Suppressor macrophage treated with lipopolysaccharide for 1 hour (primary cell): ENCODE measurements at places on chromosomes 2 and 18.

DNA sequence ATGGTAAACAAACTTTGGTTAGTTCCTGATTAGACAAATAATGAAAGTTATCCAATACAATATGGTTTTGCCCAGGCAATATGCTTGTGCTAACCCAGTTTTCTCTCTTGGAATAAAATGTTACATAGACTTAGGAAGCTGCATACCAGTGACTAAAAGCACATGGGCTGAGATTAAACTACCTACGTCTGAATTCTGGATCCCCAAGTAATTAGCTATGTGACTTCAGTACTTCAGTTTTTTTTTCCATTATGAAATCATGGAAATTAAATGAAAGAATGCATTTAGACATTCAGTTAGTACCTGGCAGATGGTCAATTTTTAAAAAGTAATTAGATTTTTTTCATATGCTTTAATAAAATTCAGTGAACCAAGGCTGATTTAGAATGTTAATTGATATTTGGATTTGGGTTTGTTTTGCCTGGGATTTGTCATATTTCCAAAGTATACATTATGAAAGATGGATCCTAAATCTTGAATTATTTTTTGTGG is 213.9 kb downstream of the PTH2R start:
- DNase-seq: no peak

GRCh38 chr2:627926-628560 is 49.2 kb downstream of the TMEM18 start:
- DNase-seq: no peak

GRCh38 chr2:100986157-100986556 is 15.9 kb upstream of the RPL31 start:
- no peak for DNase-seq

- peak; percentile 90 for DNase-seq
Observed at GRCh38 chr2:47034973-47035609, 119.5 kb upstream of the MCFD2 start.

DNA sequence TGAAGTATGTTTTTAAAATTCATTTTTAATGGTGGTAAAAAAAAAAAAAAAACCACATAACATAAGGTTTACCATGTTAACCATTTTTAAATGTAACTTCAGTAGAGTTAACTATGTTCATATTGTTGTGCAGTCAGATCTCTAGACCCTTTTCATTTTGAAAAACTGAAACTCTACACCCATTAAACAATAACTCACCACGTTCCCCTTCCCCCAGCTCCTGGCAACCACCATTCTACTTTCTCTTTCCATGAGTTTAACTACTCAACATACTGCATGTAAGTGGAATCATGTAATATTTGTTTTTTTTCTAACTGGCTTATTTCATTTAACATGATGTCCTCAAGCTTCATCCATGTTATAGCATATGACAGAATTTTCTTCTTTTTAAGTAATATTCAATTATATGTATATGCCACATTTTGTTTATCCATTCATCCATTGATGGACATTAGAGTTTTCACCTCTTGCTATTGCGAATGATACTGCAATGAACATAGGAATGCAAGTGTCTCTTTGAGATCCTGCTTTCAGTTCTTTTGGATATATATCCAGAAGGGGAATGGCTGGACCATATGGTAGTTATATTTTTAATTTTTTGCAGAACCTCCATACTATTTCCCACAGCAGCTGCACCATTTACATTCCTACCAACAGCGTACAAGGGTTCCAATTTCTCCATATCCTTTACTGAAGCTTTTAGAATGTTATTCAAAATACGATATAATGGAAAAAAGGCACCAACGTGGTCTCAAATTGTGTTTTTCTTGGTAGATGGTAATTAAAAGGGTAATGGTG is 91.0 kb downstream of the SPTBN1 start:
- DNase-seq: no peak

GRCh38 chr2:9461079-9461478 is 13.3 kb upstream of the IAH1 start:
- DNase-seq: no peak

GRCh38 chr2:44948565-44949328 is 7.2 kb downstream of the SIX3 start:
- DNase-seq: no peak

DNA sequence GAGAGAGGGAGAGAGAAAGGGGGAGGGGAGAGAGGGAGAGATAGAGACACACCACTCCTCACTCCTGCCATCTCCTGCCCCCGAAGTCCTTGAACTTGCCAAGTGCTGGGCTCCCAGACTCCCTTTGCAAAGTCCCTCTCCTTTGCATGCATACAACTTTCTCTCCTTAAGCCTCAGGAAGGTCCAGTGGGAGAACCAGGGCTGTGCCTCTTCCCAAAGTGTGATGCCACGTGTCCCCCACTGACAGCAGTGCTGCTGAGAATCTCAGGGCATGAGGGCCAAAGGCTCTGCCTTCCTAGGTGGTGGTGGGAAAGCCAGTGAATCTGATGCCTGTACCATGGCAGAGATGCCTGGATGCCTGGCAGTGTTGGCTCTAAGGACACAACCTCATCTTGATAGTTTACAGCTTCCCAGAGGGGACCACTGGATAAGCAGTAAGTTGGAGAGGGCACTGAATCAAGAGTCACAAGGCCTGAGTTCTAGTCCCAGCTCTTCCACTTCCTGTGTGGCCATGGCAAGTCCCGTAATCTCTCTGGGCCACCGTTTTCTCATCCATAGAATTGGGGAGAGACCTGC is 103.4 kb downstream of the CLIP4 start:
- no peak for DNase-seq

DNA sequence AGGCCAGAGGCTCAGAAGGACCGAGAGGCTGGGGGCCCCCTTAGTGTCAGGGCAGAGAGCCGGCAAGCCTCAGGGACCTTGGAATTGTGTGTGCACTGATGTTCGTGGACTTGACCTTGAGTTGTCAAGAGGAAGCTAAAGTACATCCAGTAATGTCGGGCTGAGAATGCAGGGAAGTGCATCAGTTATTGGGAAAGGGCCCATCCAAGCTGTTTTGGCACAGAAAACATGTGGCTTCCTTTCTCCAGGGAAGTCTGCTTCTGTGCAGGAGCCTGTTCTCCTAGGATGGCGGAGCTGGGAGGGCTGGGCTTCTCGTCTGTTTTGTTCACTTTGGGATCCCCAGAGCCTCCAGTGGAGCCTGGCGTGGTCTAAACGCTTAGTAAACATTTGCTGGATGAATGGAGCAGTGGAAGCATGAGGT is 23.7 kb downstream of the ATOH8 start:
- DNase-seq: no peak

DNA sequence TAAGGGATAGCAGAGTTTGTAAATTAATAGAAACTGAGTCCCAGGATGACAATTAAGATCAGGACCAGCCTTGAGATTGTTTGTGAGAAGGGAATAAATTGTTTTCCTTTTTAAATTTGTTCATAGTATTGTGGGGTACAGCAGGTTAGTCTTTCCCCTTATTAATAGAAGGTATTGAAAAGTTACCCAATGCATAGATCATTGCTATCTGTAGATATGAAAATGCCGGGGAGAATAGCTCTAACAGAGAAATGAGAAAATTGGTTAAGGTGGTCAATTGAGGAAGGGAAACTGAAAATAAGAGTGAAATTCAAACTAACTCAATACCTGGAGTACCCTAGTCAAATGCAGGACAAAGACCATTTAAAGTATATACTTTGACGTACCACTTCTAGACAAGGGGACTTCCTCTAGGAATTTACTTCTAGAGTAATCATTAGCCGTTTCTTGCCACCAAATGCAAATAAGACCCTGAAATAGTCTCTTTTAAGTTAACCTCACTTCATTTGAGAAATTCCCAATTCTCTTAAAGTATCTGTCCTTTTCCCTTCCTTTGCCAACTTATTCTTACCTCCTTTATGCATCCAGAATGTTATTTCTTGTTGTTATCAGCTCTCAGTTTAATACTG is 1224.4 kb upstream of the LRRTM1 start:
- no peak for DNase-seq

- DNase-seq: peak; percentile 44
Observed at GRCh38 chr18:25145731-25146511, 206.0 kb downstream of the ZNF521 start.

DNA sequence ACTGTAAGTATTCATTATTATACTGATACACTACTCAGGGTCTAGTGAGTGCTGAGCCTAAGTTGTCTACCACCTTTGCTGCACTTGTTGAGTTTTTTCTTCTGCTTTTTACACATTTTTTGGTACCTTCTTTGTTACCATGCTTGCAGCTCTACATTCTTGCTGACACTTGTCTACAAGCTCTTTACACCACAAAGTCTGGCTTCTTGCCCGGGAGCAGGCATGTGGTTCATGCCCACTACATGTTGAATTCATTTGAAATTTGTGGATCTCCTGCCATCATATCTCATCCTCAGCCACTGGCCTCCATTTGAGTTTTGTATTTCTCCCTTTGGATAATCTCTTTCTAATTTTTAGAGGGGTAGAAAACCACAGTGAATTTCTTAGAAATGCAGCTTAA is 29.9 kb downstream of the IL18R1 start:
- no peak for DNase-seq

- peak; percentile 60 for DNase-seq
Observed at GRCh38 chr2:237132799-237133198, 47.1 kb downstream of the COPS8 start.

- no peak for DNase-seq
Observed at GRCh38 chr18:10776493-10776892, 250.7 kb downstream of the NAPG start.

DNA sequence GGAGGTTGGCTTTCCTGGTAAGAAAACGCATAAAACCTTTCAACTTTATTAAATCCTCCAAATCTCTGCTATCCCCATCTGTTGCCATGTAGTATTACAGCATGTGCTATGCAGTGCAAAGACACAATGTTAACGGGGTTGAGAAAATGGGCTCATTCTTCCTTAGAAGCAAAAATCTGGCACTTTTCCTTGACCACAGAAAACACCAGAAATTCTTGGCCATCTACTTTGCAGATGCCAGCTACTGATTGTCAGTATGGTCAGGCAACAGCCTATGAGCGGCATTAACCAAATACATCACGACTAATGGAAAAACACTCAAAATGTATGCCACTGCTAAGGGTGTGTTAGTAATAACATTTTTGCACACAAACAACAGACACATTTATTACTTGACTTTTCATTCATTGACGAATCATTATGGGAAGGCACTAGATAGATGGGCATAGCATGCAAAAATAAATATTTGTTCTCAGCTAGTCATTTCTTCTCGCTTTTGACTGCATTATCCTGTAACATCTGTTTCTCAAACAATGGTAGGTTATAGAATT is 65.2 kb upstream of the CRIM1 start:
- no peak for DNase-seq

DNA sequence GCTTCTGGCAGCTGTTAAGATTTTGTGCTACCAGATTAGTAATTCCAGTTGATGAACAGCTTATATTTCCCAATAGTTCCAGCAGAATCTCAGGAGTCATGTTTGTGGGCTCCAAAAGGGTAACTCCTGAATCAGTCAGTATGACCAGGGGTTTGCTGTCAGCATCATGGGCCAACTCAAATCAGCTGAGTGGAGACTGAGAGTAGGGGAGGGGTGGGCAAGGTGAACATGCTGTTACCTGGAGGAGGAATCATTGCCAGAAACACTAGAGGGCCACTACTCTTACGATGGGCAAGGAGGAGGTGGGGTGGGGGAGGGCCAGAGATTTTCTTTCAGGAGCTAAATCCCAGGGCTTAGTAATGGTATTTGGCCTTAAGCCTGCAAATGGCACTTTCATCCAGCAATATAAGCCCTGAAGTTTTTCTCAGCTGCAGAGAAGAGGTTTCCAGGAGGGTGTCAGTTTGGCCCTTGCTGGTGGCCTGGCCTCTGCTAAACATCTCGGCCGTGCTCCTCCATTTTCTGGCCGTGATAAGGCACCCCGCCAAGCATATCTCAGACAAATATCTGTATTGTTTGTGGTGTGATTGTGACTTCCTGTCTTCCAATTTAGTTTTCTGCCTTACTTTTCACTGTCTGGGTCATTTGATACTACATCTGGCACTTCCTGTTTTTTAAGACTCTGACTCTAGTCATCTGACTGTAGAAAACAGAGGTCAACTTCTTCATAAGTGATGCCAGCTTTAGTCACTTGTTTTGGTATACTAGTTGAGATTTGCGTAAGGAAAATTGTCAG is 120.5 kb upstream of the CXCR4 start:
- peak; percentile 97 for DNase-seq

DNA sequence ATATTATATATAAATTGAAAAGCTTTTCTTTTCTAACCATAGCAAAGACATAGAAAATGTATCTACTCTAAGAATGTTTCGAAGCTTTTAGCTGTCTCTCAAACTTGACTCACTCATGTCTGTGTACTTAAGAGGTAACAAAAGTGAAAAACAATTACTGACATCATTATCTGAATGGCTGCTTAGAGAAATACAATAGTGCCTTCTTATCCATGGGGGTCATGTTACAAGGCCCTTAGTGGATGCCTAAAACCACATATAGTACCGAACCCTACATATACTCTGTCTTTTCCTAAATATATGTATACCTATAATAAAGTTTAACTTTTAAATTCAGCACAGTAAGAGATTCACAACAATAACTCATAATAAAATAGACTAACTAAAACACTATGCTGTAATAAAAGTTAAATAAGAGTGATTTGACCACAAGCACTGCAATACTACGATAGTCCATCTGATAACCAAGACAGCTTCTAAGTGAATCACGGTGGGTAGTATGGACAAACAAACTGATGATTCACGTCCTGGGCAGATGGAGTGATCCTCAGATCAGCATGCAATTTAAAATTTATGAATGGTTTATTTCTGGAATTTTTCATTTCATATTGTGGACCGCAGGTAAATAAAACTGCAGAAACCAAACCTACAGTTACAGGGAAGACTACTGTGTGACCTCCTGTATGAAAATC is 246.2 kb downstream of the XIRP2 start:
- no peak for DNase-seq

GRCh38 chr2:179854891-179855290 is 6.5 kb downstream of the ZNF385B start:
- no peak for DNase-seq

DNA sequence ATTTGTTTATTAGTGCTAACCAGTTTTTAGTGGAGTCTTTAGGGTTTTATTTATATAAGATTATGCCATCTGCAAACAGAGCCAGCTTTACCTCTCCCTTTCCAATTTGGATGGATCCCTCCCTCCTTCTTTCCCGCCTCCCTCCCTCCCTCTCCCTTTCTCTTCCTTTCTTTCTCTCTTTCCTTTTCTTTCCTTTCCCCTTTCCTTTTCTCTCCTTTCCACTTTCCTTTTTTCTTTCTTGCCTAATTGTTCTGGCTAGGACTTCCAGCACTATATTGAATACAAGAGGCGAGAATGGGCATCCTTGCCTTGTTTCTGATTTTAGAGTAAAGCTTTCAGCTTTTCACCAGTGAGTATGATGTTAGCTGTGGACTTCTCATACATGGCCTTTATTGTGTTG is 24.1 kb downstream of the COLEC11 start:
- no peak for DNase-seq

- no peak for DNase-seq
Observed at GRCh38 chr2:197097578-197098366, 171.3 kb upstream of the PGAP1 start.

GRCh38 chr2:170467568-170468422 is 247.3 kb upstream of the SP5 start:
- DNase-seq: no peak

GRCh38 chr2:102592601-102593000 is 26.8 kb upstream of the SLC9A2 start:
- peak; percentile 65 for DNase-seq
